ENCODE measurements at places on chromosomes 12 and 14. TPM values are rescaled to one million over a fixed set of nuclear protein-coding genes. Genes with fewer than 3 reads are reported as not detected.

Gene PLA2G1B
- total RNA-seq = not detected

Gene OTOGL
- total RNA-seq = 0.47 TPM

DNA sequence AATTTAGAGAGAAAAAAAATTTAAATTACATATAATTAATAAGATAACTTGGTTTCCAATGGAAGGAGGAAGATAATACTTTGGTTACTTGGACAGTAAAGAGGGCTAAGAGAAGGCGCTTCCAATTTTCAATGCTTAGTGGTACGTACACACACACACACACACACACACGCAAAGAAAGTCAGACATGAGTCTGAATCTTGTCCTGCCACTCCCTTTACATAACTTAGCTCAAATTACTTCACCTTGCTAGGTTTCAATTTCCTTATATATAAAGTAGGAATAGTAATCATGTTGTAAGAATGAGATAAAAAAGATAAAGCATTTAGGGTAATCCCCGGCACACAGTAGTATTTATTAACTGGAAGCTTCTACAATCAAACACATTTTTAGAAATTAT is 39.7 kb upstream of the VCPKMT start:
- no peak overlapping the region for H3K27ac ChIP-seq
- H3K4me3 ChIP-seq = no peak overlapping the region
- peaks cover 25% of the 10 kb centered on the region for H3K36me3 ChIP-seq
- H3K4me1 ChIP-seq = no peaks in the 10 kb centered on the region
- no peaks in the 10 kb centered on the region for H3K27me3 ChIP-seq

Gene MYH6
- 0.03 TPM for total RNA-seq

Gene NT5DC3
- 7.8 TPM for total RNA-seq

All from kidney (tissue), 22 donors.